ENCODE measurements at places on chromosomes 13 and 19.

DNA sequence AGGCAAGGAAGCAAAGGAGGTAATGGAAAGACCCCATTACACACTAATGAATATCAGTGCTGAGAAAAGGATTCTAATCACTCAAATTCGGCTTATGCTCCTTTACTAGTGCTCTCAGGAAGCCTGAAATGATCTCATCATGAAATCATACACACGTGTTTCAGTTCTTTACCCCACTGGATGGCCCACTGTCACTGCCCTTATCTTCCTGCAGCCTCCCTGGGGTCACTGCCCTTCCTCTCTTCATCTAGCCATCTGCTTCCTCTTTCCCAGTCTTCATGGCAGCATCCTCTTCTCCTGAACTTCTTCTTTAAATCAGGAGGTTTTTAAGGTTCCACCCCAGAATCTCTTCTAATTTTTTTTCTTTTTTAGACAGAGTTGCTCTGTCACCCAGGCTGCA is 27.9 kb upstream of the EEF1AKMT1 start:
- DNase-seq = no peak

GRCh38 chr19:12295191-12295590 is 508 bp upstream of the ZNF44 start:
- no peak for DNase-seq

DNA sequence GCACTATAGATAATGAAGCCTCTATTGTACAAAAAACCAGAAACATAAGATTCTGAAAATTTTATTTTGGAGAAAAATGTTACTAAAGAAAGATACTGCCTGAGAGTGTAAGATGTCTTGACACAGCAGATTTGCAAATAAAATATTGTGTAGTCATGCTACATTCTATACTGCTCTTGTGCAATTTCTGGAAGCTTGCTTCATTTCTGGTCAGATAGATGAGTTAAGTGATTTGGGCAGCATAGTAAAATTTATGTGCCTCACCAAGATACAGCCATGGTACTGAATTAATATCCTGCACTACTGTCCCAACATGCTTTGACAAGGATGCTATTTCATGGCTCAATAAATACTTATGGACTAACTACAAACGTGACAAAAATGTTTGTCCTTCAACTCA is 55.1 kb upstream of the STARD13 start:
- DNase-seq = no peak

- no peak for DNase-seq
These were observed 738.9 kb downstream of the PCDH9 start for GRCh38 chr13:66491251-66491650.

GRCh38 chr13:85282876-85283275 is 516.3 kb downstream of the SLITRK6 start:
- DNase-seq = no peak

GRCh38 chr13:106173346-106173745 is 362.1 kb downstream of the EFNB2 start:
- no peak for DNase-seq

DNA sequence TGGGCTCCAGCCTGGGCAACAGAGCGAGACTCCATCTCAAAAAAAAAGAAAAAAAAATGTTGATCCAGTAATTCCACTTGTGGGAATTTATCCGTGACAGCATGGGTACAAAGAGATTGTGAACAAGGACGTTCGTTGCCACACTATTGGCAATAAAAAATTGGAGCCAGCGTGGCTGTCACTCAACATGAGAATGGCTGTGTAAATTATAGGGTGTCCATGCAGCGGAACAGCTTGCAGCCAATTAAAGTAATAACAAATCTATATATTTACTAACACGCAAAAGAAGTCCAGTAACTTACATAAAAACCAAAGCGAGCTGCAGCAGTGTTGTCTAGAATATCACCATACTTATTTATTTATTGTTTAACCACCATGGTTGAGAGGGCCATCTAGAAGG is 19.3 kb downstream of the DPF1 start:
- no peak for DNase-seq

- DNase-seq = peak; percentile 18
These were observed 725 bp downstream of the FAM124A start for GRCh38 chr13:51222686-51223559.

DNA sequence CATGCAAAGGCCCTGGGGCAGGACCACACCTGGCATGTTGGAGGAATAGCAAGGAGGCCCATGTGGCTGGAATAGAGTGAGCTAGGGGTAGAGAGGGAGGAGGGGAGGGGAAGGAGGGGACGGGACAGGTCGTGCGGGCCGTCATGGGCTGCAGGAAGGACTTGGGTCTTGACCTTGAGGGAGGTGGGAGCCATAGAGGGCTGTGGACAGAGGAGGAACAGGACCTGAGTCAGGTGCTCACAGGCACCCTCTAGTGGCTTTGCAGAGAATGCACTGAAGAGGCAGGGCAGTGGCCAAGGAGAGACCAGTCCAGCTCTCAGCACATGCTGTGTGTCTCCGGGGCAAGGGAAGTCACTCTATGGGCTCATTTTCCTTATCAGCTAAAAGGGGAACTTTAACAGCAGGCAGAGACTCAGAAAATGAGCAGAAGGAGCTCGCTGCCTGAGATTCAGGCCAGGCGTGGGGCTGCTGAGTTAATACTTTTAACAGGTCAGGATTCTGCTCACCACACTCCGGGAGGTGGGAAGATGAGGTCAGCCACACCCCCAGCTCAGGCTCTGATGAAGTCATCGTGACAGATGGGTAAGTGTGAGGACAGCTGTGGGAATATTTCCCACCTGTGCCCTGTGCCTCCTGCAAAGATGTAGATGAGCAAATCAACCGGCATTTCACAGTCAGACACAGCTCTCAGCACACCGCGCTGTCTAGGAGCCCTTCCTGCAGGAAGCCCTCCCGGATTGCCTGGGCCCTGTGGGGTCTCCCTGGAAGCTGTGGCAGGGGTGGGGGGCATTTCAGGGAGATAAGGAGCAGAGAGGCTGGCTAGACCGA is 6.0 kb upstream of the TNFAIP8L1 start:
- peak; percentile 73 for DNase-seq

- no peak for DNase-seq
These were observed 327.8 kb downstream of the SUCLA2 start for GRCh38 chr13:47673009-47673850.

DNA sequence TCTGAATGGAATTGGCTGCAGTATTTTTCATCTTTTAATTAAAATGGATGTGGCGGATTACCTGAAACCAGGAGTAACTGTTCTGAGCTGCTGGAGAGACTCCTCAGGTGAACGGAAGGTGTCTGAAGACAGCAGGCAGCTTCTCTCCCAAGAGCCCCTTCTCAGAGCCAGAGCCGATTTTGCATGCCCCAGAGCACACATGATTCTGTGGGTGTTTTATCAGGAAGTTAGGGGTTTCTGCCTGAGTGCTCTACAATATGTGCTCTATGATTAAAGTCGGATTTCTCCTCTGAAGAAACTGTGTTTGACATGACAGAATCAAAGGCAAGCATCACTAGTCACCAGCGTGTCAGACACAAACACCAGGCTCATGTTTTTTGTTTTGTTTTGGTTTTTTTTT is 60.7 kb upstream of the MCF2L start:
- no peak for DNase-seq

DNA sequence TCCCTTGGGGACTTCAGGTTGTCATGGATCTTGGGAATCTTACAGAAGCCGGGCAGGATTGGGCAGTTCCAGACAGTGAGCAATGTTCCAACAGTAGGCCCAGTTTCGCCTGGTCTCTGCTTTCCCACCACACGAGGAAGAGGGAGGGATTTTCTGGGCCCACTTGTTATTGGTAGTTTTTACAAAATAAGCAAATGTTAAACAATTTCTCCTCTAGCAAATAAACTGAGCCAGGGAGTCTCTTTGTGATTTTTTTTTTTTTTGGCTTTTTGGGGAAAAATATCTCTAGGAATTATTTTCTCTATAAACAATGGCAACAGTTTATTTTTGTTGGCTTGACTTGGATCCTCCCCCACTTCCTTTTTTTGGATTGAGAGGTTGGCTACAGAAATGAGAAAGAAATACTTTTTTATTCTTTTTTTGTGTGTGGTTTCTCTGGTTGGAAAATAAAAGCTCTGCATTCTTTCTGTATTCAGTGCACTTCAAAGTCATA is 89.3 kb downstream of the TM9SF2 start:
- DNase-seq = no peak

DNA sequence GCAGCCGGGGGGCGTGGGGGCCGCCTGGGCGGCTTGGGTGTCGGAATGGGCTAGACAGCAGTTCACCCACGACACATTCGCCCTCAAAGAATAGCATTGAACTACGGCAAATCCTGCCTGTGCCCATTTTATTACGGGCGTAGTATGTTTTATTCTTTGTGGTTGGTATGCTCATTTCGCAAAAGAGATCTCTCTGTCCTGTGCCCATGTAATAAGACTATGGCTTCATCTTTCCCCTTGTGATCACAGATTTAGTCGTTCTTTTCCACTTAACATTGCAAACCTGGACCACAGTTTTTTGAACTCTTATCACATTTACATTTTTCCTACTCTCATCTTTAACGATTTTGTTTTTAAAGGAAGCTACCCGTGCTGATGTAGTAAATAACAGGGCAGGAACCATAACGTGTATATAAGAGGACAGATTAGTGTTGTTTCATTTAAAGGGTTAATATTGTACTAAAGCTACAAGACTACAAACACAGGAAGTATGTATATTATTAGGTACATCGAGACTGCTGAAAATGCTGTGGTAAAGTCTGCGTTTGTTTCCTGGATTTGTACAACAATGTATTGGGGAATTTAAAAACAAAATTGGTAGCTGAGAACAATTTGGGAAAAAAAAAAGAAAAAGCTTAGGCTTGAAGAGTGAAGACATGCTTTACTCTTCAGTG is 3.2 kb upstream of the MYCBP2 start:
- no peak for DNase-seq

- peak; percentile 81 for DNase-seq
These were observed 19.0 kb upstream of the GPI start for GRCh38 chr19:34345947-34346351.

- no peak for DNase-seq
These were observed 13.6 kb downstream of the NFILZ start for GRCh38 chr19:8643860-8644653.

DNA sequence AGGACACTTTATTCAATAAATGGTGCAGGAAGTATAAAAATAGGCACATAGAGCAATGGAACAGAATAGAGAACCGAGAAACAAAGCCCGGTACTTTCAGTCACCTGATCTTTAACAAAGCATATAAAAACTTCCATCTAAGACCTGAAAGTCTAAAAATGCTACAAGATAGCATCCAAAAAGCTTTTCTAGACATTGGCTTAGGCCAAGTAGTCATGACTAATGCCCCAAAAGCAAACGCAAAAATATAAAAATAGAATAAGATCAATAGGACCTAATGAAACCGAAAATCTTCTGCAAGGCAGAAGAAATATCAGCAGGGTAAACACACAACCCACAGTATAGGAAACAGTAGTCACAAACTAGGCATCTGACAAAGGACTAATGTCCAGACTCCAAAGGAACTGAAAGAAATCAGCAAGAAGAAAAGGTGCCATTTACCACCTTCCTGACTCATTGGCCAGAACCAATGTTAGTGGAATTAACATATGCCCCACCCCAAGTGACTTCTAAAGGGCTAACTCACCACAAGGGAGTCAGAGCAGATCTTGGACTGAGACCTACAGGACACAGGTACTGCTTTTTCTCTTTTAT is 40.8 kb upstream of the CEACAM21 start:
- DNase-seq = no peak

GRCh38 chr13:108795841-108796240 is 166.4 kb downstream of the MYO16 start:
- no peak for DNase-seq

- no peak for DNase-seq
These were observed 9.9 kb downstream of the GRIK5 start for GRCh38 chr19:42060117-42060516.

DNA sequence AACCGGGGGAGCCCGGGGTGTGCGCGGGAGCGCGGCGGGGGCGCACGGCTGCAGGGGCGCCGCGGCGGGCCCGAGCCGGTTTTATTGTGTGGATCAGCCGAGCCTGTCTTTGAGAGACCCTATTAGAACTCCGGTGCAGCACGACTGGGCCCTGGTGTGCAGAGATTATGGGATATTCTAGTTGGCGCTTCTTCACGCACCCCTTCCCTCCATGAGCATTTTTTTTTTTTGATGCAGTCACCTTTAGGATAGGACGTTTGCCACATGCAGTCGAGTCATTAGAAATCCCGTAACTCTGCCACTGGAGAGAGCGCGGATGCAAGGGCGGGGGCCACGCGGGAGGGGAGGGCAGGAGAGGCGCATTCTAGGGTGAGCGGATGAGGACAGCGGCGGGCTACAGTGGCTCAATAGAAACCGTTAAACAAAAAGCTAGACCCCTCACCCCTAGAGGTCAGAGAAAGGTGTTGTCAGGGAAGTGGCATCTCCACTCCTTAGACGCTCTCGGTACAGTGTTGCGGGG is 3.7 kb downstream of the FGF9 start:
- DNase-seq = peak; percentile 30

- DNase-seq = no peak
These were observed 2.7 kb downstream of the DACH1 start for GRCh38 chr13:71864094-71864985.

- DNase-seq = peak; percentile 35
These were observed 83.9 kb downstream of the LRRC63 start for GRCh38 chr13:46295491-46296114.

- DNase-seq = no peak
These were observed 2878.3 kb upstream of the PCDH20 start for GRCh38 chr13:64293923-64294322.

GRCh38 chr13:30222254-30222653 is 85.1 kb downstream of the KATNAL1 start:
- no peak for DNase-seq

DNA sequence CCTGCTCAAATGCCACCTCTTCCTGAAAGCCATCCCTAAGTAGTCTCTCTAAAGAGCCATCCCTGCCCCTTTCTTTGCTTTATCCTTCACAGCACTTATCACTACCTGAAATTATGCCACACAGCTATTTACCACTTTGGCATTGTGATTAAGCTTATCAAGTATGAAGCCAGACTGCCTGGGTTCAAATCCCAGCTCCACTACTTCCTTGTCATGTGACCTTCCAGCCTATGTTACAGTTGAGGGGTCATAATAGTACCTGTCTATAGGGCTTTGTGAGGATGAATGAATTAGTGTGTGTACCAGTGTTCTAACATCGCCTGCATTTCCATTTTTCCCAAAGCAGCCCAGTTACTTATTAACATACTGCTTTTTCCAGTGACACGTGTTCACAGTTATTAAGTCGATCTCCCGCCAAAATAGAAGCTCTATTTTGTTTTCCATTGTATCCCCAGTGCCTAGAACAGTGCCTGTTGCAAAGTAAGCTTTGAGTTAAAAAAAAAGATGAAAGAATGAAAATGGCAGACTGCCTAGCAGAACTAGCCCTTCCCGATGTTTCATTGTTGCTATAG is 32.8 kb downstream of the ZSWIM9 start:
- no peak for DNase-seq

DNA sequence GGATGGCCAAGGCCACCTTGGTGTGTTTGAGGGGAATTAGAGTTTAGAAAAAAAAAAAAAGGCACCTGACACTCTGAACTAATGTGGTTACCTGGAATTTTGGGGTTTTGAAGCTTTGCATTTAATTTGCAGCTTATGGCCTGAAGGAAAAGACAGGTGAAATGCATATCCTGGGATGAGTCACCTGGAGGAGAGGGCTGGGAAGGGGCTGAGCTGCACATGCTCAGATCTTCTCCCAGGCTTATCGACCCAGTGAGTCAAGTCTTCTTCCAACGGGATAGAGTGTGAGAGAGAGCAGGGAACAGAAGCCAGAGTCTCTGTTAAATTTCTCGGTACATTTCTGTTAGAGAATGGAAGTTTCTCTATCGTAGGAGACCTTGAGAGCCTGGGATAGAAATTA is 29.7 kb upstream of the ALOX5AP start:
- no peak for DNase-seq

Data from GM10248 (cell line).